ENCODE measurements at places on chromosomes 12 and 14.

DNA sequence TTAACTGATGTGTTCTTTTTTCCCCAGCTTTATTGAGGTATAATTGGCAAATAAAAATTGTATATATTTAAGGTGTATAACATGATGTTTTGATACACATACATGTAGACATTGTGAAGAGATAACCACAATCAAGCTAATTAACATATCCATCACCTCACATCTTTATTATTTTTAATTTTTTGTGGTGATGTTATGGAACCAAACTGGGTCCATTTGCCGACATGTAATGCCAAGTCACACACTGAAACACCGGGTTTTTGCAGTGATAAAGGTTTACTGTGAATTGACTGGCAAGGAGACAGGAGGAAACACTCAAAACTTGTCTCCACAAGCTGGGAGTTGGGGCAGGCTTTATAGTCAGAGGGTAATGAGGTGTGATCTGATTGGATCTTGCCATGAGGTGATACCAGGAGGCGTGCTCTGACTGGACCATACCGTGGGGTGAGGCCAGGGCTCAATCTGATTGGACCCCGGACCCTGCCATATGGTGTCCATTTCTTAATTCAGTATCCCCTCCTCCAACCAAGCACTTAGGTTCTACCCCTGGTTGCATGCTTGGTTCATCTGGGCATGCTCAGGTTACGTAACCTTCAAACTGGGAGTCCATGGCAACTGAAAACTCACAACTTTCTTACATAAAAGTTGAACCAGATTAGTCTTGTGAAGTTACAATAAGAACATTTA, 11.8 kb upstream of the WSCD2 start:
- DNase-seq: no peak

DNA sequence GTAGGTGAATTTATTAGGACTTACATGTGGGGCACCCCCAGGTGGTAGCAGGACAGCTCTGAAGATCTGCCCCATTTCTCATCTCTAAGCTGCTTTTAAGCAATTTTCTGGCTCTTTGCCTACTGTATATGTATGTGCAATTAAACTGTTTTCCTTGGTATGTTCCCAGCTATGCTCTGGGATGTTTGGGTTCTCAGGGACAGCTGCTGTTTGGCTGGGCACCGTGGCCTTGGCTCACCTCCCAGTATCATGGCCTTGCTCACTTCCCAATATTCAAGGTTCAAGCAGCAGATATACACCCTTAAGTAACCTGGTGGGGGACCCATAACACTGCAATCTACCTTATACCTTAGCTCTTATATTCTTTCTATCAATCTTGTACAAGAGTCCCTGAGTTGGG, 53.7 kb upstream of the KITLG start:
- no peak for DNase-seq

DNA sequence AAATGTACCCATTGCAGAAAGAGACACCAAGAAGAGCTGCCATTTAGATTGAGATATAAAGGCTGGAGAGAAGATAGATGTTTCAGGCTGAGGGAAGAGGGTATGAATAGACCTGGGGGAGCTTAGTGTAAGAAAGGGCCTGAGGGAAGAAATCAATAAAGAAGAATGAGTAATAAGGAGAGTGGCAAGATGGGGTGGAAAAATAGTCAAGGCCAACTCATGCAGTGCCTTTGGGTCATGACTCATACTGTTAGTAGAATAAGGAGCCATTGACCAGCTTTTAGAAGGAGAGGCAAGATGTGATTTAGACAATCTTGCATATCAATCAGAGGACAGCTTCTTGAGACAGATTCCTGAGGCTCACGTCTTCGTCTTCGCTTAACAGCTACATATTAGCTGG, 287.5 kb downstream of the DUSP6 start:
- DNase-seq: no peak

DNA sequence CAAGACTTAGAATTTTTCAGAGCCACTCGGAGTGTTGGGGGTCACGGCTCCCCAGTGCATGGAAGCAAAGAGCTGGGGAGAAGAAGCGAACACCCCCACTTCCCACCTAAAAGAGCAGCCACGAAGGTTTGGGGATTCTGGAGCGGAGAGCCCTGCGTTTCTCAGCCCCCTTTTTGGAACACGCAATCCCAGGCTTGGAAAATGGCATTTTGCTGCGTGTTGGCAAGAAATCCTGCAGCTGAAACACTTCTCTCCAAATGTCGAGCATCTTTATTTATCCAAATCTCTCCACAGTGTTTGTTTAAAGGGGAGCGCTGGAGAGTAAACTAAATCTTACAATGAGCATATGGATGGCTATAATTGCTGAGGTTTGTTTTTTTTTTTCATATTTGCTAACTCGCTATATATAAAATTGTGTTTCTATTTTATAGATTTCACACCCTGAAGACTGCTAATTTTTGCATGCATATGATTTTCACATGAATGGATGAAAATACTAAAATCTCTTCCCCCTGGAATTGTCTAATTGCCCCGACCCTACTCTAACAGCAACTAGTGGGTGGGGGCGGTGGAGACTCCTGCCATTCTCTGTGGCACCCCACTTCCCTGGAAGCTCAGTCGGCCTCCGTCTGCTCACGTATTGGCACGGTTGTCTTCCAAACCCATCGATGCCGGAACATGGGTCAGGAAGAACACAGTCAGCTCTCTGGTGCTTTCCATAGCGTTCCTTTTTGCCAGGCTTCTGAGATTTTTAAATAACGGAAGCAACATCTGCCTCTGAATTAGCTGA, 120.5 kb downstream of the GCH1 start:
- no peak for DNase-seq

- peak; percentile 24 for DNase-seq
These were observed 22.6 kb downstream of the SLC25A47 start for GRCh38 chr14:100345711-100346110.

- peak; percentile 86 for DNase-seq
These were observed 19.8 kb downstream of the GALNT6 start for GRCh38 chr12:51371295-51371953.

DNA sequence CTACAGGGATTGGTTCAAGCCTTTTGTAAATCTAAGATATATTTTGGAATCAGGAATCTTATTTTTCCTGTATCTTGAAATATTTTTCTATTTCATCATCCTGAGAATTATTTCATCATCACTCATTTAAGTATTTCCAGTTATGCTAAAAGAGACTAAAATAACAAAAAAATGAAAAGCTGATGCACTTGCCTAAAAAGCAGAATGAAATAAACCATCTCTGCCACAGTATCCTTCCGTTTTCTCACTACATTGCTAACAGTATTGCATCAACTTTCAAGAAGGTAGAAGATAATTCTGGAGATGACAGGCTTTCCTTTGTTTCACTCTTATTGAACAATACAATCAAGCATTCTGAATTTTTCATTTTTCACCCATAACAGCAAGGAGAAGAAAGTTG, 31.1 kb upstream of the EIF5 start:
- DNase-seq: no peak

- no peak for DNase-seq
These were observed 37.2 kb downstream of the CRADD start for GRCh38 chr12:93714382-93714781.

DNA sequence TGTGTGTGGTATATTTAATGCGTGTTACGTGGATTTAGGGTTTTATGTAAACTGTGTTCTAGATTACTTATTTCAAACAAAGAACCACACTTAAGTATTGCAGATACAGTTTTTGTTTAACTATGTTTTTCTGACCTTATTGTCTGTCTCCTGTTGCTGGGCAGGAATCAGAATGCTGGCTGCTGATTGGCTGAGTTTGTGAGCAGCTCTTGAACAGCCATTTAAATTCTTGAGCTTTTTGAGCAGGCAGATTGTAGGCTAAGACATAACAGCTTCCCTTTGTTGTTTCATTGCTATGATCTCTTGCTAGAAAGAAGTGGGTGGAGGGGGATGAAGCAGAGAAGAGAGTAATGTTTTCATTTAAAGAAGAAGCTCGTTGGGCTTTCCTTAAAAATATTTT, 52.2 kb downstream of the ATF7IP start:
- DNase-seq: peak; percentile 86

GRCh38 chr14:44279357-44279756, 227.7 kb downstream of the FSCB start:
- no peak for DNase-seq
